Left kidney (tissue), 8 donors: ENCODE measurements at places on chromosomes 1 and 21. TPM values are rescaled to one million over a fixed set of nuclear protein-coding genes. Genes with fewer than 3 reads are reported as not detected.

Gene GJB3
- 0.23 TPM for polyA plus RNA-seq

Gene MYOCOS
- polyA plus RNA-seq = 1.2 TPM

Gene RAB13
- polyA plus RNA-seq = 151 TPM

GRCh38 chr21:15065392-15066122 lies 757 bp upstream of the NRIP1 start:
- DNase-seq = peak; percentile 77

- DNase-seq = no peak
These were observed 126.2 kb upstream of the COL6A1 start for GRCh38 chr21:45855248-45855811.

- DNase-seq = peak; percentile 1
These were observed 29.4 kb downstream of the SPATA17 start for GRCh38 chr1:217660353-217661062.

GRCh38 chr1:56797065-56797685 lies 22.0 kb downstream of the FYB2 start:
- DNase-seq = no peak

GRCh38 chr21:34779860-34780259 lies 111.1 kb downstream of the CLIC6 start:
- no peak for DNase-seq

DNA sequence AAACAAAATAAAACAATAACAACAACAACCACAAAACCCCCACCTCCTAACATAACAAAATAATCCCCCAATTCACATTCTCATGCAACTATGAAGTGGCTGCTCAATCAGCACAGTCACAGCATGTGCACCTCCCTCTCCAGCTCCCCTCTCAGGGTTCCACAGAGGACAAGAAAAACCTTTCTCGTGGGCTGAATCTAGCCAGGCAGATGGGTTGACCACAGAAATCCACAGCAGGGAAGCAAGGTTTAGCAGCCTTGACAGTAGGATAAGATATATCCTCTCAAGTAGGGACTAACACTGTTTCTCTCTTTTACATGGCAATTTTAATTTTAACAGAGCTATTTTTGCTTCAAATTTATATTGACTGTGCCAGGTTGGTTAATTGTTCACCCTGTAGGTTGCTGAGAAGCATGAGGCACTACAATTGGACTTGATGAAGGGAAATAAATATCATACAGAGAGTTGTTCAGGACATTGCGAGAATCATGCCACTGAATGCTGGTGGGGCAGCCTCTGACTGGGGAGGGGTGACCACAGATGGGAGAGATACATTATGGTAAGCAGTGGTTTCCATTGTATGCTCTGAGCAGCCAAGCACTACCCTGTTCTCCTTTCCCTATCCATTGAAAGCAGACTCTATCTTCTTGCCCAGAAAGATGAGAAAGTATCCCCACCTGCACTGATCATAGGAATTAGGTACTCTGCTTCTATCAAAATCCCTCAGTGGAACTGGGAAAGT lies 535.1 kb downstream of the DPYD start:
- DNase-seq = no peak

DNA sequence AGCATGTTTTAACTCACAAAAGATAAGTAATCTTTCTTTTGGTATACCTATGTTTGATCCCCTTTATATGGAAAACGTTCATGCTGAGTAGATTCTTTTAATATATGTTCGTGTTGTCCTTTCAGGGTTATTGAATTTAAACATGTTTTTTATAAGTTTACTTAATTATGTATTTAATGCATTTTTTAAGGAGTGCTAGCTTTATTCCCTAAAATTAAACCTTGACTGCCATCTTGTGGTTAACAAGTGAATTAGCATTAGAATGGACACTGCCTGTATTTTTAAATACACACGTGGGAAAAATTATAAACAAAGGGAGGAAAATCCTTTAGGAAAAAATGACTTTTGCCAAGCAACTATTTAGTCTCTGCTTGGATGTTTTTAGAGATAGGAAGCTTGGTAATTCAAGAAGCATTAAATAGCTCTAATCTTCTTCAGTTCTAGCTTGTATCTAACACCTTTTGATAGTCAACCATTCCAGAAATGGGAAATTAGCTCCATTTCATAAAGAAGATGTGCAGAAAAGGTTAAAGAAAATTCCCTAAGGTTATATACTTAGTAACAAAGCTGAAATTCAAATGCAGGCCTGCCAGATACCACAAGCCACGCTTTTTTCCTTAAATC lies 43.0 kb downstream of the UBE2U start:
- peak; percentile 48 for DNase-seq

DNA sequence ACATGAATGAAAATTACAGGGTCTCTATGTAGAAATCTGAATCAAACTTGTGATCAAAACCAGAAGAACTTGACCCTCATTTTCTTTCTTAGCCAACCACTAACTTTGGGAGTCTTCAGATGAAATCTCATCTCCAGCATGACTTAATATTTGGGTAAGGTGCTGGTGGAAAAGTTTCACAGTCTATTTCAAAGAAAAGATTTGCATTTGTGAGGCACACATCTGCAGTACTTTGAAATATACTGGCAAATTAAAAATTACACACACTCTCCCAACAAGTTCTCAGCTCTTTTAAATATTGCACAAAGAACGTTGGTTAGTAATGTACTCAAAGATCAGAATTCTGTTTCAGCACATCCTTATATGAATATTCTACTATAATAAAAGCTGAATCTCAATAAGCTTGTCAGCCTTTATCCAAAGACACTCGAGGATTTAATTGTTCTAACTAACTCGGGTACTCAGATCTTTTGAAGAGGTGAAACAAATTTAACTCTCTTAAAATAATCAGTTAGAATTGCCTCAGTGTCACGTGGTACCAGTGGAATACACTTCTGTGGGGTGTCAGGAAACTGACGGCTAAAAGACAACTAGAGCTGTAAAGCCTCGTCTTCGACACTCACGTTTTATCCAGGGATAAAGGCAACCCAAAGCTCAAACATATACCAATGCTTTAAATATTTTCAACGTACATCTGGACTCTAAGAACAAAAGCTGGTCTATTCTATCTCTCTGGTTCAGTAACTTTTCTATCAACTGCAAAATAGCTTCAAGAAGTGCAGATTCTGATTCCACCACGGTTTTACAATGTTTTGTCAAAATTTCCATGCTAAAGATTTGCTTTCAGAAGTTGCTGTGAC lies 19.0 kb downstream of the SAMSN1 start:
- no peak for DNase-seq

DNA sequence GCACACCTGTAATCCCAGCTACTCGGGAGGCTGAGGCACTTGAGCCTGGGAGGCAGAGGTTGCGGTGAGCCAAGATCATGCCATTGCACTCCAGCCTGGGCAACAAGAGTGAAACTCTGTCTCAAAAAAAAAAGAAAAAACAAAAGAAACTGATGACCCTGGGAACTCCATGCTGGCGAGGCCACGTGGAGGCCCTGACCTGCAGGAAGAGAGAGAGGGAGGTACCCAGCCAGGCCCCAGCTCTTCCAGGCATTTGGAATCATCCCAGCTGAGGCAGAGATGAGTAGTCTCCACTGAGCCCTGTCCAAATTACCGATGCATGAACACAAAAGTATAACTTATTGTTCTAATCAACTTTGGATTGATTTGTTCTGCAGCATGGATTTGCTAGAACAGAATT lies 132.0 kb upstream of the ZBTB40 start:
- no peak for DNase-seq

- no peak for DNase-seq
These were observed 51.4 kb upstream of the RGS1 start for GRCh38 chr1:192524223-192524622.

DNA sequence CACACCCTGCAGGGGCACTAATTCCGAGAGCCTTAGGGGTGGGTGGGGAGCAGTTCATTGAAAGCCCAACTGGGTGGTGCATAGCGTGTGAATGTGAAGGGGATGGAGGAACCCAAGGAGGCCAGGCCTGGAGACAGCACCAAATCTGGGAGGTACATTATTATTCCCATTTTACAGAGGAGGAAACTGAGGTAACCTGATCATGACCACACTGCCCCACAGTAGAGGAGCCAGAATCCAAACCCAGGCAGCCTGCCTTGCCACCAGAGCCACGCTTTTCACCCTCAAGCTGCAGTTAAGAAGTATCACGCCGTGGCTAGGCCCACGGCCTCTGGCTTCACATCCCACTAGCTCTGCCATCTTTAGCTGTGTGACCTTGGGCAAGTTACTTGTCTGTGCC lies 633 bp upstream of the BSND start:
- no peak for DNase-seq

DNA sequence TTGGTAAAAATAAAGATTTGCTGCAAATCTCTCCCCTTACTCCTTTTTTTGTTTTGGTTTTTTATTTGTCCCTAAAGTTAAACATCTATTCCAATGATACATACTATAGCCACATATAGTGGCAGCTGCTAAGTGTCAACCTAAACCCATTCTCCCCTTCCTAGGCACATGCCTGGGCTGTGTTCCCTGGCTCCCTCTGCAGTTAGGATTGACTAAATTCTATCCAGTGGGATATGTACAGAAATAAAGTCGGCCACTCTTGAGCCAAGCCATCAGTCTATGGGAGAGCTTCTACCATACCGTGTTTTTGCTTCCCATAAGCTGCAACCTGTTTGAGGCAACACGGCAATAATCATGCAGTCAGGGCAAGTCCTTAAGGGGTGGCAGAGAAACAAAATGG lies 23.6 kb downstream of the MCOLN3 start:
- DNase-seq = no peak

- peak; percentile 64 for DNase-seq
These were observed at the start of gene PTGS2 for GRCh38 chr1:186680245-186681061. TSS of gene PTGS2 (minus strand) at chr1:186680423. CDS start at chr1:186680290, 133 bp downstream.

DNA sequence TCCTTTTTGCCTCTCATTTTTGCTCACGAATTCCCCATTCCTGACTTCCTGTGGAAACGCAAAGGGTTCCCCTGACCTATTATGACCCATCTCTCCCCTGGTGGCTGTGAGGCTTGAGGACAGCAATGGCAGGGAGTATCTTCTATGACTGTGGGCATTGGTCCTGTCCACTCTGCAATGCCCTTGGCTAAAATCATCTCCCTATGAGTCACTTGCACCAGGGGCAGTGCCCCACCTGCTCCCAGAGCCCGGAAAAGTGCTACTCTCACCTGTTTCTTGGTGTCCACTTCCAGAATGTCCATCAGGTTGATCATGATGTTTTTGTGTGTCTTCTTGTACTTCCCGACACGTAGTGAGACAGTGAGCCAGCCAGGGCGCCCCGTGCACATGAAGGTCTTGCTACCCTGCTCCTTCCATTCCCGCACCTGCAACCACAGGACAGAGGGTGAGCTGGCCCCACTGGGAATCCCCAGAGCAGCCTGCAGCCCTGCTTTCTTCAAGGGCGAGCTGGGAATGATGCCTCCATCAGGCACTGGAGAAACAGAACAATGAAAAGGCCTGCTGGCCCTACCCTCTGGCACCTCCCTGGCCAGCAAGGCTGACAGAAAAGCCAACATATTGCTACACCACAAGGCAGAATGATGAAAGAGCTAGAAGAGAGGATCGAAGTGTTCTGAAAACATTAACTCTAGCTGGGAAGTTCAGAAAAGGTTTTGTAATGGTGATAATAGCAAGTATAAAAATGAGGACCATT lies 3.5 kb downstream of the DHCR24 start:
- DNase-seq = no peak

- DNase-seq = no peak
These were observed 58.7 kb upstream of the KIAA1614 start for GRCh38 chr1:180854001-180854400.

DNA sequence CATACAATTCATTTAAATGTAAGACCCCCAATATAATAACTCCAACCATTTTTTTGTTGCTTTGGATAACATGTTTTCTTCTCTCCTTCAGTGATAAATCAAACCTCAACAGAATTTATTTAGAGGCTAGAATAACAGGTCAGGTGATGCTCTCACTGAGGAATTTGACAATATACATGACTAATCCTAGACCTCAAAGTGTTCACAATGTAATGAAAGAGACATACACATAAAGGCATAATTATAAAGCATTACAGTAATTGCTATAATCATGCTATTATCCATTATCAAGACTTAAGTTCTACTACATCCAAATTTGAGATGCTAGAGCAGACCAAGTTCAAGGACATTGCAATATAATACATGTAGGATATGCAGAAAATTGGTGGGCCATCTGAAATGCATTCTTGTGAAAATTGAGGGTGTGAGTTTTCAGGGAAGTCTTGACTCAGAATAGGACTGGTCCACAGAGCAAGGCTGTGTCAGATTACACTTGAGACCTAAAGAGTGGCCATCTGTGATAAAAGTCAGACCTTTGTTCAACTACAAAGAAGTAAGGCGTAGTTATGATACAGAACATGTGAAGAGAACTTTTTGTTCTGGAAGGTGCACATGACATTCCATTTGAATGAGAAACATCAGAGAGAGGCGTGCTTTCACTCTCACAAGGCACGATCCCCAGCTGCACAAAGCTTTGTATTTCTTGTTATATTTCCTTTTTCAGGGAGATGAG lies 45.5 kb downstream of the UTP25 start:
- DNase-seq = no peak

DNA sequence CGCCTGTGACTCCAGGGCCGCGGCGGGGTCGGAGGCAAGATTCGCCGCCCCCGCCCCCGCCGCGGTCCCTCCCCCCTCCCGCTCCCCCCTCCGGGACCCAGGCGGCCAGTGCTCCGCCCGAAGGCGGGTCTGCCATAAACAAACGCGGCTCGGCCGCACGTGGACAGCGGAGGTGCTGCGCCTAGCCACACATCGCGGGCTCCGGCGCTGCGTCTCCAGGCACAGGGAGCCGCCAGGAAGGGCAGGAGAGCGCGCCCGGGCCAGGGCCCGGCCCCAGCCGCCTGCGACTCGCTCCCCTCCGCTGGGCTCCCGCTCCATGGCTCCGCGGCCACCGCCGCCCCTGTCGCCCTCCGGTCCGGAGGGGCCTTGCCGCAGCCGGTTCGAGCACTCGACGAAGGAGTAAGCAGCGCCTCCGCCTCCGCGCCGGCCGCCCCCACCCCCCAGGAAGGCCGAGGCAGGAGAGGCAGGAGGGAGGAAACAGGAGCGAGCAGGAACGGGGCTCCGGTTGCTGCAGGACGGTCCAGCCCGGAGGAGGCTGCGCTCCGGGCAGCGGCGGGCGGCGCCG lies at the start of gene SIM2:
Gene SIM2, plus strand, starts transcription at position 135 of the 565 bp plus-strand sequence. CDS start 632 bp downstream, outside the sequence.
- no peak for DNase-seq

DNA sequence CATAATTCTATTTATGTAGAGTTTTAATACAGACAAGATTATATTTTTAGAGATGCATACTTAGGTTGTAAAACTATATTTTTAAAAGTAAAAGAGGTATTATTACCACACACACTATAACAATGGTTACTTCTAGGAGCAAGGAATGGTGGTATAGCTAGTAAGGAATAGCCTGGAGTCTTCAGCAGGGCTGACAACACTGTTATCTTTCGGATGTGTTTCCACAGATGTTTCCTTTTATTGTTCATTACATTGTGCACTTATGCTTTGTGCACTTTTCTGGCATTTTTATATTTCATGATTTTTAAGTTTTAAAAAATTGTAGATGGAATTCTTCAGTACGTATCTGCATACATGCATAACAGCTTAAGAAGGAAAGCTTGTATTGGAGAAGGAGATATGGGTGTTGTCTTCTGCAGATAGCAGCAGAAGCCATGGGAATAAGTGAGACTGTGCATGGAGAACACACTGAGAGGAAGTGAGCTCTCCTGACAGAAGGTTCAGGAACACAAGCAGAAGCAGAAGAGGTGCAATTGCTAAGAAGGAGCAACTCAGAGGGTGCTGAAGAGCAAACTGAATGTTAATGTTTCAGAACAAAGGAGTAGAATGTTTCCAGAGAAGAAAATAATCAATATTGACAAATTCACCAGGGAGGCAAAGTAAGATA lies 91.8 kb downstream of the UCHL5 start:
- DNase-seq = no peak
